NK-92 treated with Interleukin-12 subunit alpha and Interleukin-12 subunit beta, amount 100 ng/mL, for 24 hours (cell line): ENCODE measurements at places on chromosomes 11 and 22.

DNA sequence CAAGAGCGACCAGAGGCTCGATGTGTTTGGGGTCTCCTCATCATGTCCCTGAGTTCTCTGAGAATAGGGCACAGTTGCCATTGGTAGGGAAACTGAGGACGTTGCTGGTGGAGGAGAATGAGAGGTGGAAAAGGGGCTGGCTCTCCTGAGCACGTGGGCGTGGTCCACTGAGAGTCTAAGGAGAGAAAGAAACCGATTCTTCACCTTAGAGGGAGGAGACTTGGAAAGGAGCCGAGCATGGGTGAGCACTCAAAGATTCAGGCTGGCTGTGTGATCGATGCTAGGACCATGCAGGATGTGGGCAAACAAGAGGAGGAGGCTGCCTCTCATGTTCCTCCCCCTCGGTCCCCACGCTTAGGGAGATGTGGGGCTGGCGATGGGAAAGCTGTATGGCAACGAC, 19.8 kb upstream of the TLCD5 start:
- no peak for DNase-seq

GRCh38 chr11:110329445-110329844, 33.0 kb upstream of the RDX start:
- no peak for DNase-seq

- DNase-seq: no peak
These were observed 10.9 kb downstream of the INS start for GRCh38 chr11:2149864-2150847.

GRCh38 chr11:130300567-130300966, 14.2 kb downstream of the ZBTB44 start:
- DNase-seq: no peak

- DNase-seq: no peak
These were observed 345.8 kb downstream of the CNTN5 start for GRCh38 chr11:99366546-99366945.

- no peak for DNase-seq
These were observed 67.1 kb downstream of the PARVB start for GRCh38 chr22:44091021-44091721.

GRCh38 chr11:70616938-70617654, 218.8 kb downstream of the CTTN start:
- no peak for DNase-seq

- DNase-seq: no peak
These were observed 76.2 kb upstream of the VPREB1 start for GRCh38 chr22:22168190-22168940.

DNA sequence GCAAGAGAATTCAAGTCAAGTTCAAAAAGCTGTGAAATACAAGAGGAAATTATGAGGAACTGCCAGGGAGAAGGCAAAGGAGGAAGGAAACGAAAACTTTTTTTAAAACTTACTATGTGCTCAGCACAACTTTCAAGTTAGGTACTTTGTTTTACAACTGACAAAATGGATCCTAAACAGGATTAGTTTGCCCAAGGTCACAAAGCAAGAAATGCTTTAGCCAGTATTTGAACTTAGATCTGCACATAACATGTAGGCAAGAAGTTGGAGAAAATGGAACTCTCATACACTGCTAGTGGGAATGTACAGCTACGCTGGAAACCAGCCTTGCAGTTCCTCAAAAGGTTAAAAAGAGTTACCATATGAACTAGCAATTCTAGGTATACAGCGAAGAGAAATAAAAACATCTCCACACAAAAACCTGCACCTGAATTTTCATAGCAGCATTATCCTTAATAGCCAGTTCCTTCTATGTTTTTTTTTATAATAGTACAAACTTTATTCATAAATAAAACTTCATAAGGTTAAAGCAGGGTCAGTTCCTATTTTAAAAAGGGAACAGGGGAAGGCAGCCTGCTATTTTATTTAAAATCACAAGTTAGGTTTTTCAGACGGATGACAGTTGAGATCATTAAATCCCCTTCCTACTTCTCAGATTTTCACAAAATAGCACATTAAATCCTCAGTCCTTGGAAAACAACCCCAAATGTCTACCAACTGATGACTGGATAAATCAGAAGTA, 19.2 kb downstream of the DDX6 start:
- DNase-seq: no peak

DNA sequence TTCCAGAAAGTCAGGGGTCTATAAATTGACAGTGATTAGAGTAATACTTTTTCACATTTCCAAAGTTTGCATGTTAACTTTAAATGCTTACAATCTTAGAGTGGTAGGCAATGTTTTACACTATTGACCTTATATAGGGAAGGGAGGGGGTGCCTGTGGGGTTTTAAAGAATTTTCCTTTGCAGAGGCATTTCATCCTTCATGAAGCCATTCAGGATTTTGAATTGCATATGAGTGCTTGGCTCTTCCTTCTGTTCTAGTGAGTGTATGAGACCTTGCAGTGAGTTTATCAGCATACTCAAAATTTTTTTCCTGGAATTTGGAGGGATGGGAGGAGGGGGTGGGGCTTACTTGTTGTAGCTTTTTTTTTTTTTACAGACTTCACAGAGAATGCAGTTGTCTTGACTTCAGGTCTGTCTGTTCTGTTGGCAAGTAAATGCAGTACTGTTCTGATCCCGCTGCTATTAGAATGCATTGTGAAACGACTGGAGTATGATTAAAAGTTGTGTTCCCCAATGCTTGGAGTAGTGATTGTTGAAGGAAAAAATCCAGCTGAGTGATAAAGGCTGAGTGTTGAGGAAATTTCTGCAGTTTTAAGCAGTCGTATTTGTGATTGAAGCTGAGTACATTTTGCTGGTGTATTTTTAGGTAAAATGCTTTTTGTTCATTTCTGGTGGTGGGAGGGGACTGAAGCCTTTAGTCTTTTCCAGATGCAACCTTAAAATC, 5.3 kb downstream of the MALAT1 start:
- DNase-seq: no peak

DNA sequence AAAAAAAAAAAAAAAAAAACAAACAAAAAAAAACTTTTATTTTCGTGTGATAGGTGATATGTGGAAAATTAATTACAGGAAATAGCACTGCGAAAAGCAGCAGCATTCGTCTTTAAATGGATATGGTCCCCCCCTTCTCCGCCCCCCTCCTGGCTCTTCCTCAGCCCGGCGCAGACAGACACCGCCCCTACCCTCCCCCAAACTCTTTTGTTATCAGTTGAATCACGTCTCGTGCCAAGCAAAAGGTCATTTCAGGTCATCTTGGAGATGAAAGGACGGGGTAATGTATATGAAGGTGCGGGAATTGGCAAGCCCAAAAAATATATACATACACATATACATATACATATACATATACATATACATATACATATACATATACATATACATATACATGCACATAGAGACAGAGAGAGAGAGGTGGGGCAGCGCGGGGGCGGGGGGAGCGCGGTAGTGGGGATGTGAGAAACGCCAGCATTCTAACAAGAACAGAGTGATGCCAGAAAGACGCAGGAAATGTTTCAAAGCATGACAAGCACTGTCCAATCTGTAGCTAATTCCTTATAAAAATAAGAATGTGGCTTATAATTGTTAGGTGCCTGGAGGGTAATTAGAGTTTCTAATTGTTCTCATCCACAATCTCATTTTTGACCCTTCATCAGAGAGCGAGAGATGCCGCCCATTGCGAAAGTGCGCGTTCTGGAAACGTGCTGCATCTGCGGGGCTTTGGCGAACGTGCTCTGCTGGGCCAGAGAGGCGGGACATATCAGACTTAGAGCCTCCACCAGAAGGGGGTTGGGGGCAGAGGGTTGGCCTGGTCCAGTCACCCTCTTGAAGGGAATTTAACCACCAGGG, 214.5 kb upstream of the UBASH3B start:
- DNase-seq: no peak

GRCh38 chr11:44661311-44661717, 65.4 kb upstream of the TSPAN18 start:
- DNase-seq: no peak

DNA sequence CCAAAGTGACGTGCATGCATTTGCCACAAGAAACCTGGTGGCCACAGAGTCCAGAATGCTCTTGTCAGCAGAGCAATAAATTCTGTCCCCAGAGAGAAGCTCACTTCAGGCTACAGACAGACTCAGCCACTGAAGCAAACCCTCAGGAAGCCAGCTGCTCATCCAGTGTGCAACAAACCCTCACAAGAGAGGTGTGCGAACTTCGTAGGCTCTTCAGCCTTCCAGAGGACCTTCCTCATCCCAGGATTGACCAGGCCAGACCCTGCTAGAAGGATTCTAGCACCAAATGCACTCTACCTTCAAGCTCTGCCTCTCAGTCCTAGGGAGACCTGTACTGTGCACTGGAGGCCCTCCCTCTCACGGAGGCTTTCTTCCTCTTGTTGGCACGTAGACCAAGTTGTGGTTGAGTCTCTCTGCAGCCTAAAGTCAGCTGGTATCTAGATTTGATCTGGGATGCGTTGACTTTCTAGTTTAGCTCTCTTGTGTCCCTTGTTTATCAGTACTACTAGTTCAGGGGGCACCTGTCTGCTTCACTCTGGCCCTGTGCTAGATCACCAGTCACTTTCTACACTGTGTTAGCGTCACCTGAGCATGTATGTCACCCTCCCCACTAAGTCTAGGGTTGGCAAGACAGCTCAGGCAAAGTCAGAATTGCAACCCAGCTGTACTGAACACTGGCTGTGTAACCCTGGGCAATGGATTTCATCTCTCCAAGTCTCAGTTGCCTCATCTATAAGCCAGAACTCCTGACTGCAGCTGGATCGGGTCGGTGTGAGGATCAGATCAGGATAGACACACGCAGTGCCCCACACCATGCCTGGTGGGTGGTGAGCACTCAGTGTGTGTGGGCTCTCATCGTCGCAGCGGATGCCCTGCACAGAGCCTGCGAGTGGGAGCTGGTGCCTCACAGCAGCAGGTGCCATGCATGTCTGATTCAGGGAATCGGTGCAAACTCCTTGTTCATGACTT, 22.1 kb upstream of the TMPRSS13 start:
- no peak for DNase-seq

GRCh38 chr22:19463491-19464469, 15.2 kb downstream of the UFD1 start:
- DNase-seq: no peak

DNA sequence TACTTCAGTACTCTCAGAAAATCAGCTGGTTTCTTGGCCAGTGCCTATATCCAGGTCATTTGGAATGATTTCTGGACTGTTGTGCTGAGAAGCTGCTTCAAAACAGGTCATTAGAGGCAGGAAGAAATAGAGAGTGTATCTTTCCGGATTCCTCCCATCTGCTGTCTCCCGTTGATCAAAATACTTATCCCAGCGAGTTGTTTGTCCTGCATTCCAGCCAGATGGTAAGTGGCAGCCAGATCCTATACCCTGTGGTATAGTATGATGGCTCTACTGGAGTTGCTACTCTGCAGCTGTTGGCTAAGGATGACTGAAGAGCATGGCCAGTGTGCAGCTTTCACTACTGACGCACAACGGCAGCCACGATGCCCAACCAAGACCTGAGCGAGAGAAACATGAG, 560.9 kb upstream of the ANO5 start:
- DNase-seq: no peak

- no peak for DNase-seq
These were observed 86.9 kb downstream of the FAM83F start for GRCh38 chr22:40081662-40082061.

- no peak for DNase-seq
These were observed 27.5 kb upstream of the POU2AF1 start for GRCh38 chr11:111406589-111406988.

- DNase-seq: no peak
These were observed 153.3 kb upstream of the RAG2 start for GRCh38 chr11:36751335-36751781.

GRCh38 chr11:40215556-40215955, 1243.9 kb downstream of the LRRC4C start:
- DNase-seq: no peak

- no peak for DNase-seq
These were observed 67.5 kb upstream of the CCDC179 start for GRCh38 chr11:22927793-22928192.

GRCh38 chr11:1642288-1643145, 12.9 kb downstream of the KRTAP5-5 start:
- no peak for DNase-seq

- no peak for DNase-seq
These were observed 21.7 kb downstream of the FAM168A start for GRCh38 chr11:73576185-73576614.

- no peak for DNase-seq
These were observed 2.0 kb upstream of the PPARA start for GRCh38 chr22:46148336-46148735.

DNA sequence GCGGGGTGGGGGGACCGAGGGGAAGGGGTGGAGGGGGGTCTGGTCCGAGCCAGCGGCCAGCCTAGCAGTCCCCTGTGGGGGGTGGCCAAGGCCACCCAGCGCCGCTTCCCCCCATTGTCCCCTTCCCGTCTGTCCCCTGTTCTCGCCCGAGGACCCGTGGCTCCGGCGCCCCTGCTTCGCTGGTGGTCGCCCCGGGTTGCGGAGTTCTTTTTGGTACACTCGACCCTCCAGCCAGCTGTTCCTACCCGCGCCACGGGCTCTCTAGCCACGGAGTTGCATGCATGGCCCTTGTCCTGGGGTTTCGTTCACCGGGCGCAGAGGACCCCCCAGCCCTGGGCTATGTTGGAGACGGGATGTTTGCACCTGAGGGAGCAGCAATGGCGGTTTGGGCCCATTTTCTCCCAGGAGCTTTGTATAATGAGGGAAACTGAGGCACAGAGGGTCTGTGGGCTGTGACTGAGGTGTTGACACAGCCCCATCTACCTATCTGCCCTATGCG, 489 bp downstream of the RNF214 start:
- DNase-seq: no peak

DNA sequence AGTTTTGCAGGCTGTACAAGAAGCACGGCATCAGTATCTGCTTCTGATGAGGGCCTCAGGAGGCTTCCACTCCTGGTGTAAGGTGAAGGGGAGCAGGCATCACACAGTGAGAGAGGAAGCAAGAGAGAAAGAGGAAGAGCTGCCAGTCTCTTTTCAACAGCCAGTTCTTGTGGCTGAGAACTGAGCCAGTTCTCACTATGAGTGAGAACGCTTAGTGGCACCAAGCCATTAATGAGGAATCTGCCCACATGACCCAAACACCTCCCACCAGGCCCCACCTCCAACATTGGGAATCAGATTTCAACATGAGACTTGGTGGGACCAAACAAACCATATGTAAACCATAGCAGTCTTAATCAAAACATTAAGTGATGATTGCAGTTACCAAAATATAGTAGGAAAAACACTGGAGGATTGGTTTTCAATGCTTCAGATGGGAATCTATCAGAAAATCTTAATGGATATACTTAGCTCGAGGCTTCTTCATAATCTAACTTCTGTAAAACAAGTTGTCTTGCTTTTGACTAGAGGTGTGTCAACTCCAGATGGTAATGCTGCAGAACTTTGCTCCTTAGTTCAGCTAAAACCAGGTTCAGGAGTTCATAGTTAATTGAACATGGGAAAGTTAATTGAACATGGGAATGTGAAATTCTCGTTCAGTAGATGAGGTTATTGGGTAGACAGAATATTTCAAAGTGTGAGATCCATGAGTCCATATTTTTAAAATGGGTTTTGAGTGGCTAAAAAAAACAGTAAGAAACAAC, 12.2 kb downstream of the FAR1 start:
- no peak for DNase-seq

DNA sequence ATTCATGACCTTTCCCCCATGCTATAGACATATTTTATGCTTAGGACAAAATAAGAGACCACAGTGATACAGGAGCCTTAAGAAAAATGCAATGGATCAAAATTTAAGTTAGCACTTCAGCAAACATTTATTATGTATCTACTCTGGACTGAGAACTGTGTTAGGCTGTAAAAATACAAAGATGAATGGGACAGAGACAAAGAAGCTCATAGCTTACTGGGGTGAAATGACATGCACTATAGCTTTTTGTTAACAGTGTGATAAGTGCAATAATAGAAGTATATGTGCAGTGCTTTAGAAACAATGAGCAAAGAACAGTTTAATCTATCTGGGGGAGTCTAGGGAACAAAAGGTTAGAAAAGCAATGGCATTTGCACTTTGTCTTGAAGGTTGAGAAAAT, 1543.1 kb downstream of the FAM181B start:
- DNase-seq: no peak
